Osteoblast (primary cell): ENCODE measurements at places on chromosomes 4 and X. TPM values are rescaled to one million over a fixed set of nuclear protein-coding genes. Genes with fewer than 3 reads are reported as not detected.

DNA sequence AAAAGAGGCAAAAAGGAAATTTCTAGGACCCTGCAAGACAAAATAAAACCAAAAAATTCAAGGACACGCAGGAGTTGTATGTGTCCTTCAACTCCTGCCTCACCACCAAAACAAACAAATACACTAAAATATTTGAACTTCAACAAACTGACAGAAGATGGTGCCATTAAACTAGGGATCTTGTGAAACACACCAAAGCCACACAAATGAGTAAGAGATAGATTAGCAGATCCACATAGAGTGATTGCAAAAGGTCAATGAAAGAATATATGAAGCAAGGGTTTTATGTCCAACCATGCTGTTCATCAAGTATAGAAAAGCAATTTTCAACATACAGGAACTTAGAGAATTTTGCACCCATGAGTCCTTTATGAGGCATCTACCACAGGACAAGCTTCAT is 40.1 kb upstream of the SCML1 start:
- DNase-seq: no peak

- DNase-seq: no peak
Measured at GRCh38 chr4:18202486-18202885, 180.9 kb upstream of the LCORL start.

DNA sequence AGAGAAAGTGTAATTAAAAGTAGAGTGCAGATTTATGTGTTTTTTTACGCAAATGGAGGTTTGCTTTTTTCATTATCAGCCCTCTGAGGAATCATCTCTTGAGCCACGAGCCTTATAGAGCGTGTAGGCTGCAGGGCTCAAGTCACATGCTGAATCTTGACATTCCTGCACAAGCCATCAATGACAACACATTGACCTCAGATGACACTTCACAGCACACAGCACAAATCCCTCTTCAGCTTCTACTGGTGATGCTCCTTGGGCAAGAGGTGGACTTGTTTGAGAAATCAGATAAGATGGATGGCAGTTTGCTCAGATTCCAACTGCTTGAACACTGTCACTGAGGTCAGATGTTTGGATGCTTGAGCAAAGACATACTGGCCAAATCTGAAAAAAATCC is 250.6 kb downstream of the SNCA start:
- DNase-seq: peak; percentile 4

DNA sequence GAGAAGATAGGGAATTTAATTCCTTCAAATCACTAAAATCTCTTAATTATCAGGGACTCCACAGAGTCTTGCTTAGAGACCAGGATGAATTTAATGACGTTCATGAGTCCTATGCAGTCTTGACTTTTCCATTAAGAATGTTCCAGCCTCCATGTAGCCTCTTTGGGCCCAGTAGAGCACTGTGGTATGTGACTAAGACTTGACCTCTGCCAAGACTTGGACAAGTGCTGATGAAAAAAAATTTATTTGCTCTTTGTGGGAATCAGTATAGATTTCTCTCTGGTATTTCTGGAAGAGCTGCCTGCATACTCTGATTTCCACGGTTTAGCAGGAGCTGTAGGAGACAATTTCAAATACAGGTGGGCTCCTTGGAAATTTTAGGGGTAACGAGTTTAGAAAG is 40.6 kb downstream of the CHRDL1 start:
- DNase-seq: no peak

GRCh38 chr4:66577922-66578321 is 907.6 kb upstream of the EPHA5 start:
- DNase-seq: no peak

DNA sequence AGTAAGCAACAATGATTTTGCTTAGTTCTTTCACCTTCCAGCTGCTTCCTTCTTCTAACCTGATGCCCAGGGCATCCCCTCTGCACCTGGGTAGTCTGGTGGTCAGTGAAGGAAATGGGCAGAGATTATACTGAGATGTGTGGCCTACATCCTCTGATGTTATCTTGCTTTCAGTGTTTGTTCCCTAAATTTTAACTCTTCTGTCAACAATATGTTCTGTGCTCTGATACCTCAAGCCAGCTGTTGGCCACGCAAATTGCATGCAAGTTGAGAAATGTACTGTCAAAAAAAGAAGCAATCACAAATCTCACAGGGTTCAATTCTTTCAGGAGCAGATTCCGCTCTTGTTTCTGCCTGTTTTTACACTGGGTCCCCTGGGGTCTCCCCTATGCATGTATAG is 73.8 kb downstream of the FBXW7 start:
- DNase-seq: no peak

- DNase-seq: peak; percentile 77
Measured at GRCh38 chr4:8021796-8022195, 82.1 kb upstream of the AFAP1 start.

DNA sequence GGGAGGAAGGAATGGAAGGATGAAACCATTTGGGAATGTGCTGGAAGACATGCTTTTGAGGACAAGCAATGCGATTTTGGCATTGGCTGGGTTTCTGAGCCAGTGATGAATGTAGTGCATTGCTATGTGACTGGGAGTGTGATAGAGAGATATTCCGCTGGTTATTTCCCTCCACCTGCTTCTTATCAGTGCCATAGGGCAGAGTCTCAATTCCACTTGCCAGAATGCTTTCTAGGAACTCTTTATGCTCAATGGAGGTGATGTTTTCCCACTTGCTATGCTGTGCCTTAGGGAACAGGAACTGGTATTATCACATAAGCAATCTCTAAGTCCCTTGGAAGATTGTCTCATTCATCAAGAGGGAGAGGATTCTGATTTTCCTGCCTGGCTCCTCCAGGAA is 28.0 kb downstream of the TBL1X start:
- DNase-seq: peak; percentile 68

- no peak for DNase-seq
Measured at GRCh38 chr4:62676962-62677361, 1476.8 kb downstream of the ADGRL3 start.

GRCh38 chr4:8571702-8572685 is 8.2 kb upstream of the GPR78 start:
- peak; percentile 76 for DNase-seq

- DNase-seq: no peak
Measured at GRCh38 chrX:39196192-39197102, 395.2 kb downstream of the MID1IP1 start.

DNA sequence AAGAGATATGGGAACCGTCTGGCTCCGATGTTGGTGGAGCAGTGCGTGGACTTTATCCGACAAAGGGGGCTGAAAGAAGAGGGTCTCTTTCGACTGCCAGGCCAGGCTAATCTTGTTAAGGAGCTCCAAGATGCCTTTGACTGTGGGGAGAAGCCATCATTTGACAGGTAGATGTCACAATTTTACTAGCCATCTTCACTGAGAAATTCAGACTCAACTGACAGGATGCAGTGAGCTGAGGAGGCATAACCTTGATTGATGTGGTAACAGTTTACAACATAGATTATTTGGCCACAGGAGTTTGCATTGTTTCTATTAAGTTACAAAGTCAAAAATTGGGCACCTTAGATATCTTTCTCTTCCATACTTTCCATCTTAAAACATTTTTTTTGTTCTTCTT is 417.7 kb downstream of the MAPK10 start:
- no peak for DNase-seq

DNA sequence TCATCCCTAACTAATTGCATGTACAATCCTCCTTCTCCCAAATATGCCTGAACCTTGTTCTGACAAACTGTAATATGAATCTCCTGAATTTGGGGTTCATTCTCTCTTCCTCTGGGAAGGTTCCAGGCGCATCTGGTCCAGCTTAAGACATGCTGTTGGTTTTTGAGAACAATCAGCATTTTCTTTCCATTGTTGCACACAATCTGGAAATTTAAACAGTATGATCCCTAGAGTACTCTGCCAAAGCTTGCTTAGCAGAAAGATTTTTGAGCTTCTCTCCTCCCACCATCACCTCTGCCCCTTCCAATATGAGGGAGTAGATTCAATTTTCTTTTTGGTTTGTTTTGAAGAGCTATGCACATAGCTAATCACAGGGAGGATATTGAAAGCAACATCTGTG is 50.1 kb downstream of the SRPX start:
- DNase-seq: no peak

DNA sequence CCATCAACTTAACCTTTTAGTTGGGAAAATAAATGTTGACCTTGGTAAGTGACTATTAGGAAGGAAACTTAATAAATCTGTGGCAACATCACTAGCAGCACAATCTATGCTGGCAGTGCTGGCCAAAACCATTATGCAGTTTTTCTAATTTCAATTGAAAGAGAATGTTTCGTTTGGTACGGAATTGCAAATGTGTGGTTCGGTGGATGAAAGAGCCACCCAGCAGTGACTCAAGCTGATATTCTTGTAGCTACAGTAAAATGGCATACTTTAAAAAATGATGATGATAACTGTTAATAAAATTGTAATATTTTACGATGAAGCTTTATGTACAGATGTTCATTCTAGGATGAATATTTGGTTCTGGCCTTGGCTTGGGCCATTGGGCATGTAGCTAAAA is 40.7 kb upstream of the AP1S2 start:
- no peak for DNase-seq

DNA sequence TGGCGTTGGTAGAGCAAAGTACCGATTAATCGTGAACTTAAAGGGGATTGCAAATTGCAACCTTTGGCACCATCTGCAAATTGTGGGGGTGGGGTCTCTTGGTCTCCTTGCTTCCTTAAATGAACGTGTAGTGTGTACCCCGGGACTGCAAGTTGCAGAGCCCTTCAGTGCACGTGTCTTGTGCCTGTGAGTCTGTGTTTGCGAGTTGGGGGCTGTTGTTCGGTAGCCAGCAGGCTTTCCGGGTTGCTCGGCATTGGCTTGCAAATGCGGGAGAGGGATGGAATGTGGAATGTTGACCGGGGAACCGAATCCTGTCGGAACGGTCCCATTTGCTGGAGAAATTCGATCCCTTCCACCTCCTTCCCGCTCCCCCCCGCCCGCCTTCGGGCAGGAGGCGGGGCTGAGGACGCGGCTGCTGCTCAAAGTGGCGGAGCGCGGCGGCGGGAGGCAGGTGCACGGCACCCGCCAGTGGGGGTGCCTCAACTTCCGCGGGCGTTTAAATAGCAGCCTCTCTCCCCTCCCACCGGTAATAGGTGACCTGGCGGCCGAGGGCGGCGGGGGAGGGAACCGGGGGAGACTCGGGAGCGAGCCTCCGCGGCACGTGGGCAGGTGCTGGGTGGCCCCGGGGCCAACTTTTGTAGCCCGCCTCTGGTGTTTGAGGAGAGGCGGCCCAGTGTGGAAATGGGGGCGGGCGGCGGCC is 1.5 kb downstream of the JADE1 start:
- peak; percentile 91 for DNase-seq

DNA sequence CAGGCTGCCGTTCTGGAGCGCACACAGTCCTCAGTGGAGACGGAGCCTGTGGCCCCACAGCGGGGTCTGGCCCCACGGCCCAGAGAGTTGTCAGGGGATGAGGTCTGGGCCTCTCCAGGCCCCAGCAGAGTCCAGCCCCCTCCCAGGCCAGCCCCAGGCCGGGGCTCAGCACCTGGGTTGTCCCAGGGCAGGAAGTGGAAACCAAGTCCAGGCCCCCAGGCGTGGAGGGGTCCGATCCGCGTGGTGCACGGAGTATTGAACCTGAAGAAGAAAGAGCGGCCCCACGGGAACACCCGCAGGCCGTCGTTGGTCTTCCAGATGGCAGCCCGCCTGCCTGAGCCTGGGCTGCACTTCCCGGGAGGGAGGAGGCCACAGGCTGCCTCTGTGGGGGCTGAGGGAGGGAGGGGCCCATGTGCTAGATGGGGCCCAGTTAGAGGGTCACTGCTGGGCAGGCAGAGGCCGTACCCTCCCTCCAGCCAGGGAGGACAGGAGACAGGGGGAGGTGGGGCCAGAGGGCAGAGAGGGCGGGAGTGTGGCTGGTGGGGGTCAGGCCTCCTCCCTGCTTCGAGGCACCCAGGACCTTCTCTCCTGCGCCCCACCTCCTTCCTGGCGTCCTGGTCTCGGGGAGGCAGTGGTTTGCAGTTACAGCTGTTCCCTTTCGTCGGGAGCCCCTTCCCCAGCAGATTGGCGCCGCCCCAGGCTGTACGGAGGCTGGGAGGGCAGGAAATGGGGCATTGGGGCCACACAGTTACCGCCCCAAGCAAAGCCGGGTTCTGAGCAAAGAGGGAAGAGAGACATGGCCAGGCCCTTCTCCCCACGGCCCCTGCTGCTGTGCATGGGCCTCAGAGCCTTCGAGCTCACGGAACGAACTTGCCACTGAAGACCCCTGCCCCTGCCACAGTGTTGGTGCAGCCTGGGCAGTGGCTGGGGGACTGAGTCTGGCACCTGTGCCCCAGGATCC is 8.1 kb downstream of the HGFAC start:
- peak; percentile 69 for DNase-seq

- no peak for DNase-seq
Measured at GRCh38 chr4:69531251-69531650, 35.5 kb upstream of the UGT2B4 start.

- no peak for DNase-seq
Measured at GRCh38 chr4:148574066-148574465, 131.9 kb upstream of the NR3C2 start.

DNA sequence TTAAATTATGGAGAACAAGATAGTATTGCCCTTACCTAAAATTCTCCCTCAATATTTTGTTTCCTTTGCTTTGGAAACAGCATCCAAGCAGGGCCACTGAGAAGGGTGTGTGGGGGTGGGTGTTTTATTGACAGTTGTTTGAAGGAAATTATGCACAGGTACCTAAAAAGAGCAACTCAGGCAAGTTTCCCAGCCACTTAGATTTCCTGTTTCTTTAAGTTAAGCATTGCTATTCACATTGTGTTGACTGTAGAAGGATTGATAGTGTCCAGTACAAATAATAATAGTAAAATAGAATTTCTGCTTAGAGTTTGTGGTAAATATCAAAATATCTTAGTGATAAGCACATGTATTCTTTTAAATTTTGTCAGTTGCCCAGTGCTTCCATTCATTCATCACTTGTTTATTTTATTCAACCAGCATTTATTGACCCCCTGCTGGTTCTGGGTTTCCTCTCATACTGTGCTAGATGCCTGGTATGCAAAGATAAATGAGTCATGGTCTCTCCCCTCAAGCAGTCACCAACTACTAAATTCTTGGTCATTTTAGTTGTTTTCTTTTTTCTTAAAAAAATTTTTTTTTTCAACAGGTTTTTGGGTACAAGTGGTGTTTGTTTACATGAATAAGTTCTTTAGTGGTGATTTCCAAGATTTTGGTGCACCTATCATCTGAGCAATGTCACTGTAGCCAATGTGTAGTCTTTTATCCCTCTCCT is 50.0 kb downstream of the GALNT7 start:
- DNase-seq: no peak

GRCh38 chrX:110563282-110563681 is 204.6 kb downstream of the RTL9 start:
- peak; percentile 48 for DNase-seq

GRCh38 chr4:118290951-118291350 is 61.9 kb downstream of the PRSS12 start:
- DNase-seq: peak; percentile 19

GRCh38 chr4:179353786-179354185 is 1911.5 kb upstream of the AGA start:
- no peak for DNase-seq

The PSAPL1 gene
- total RNA-seq: not detected in 2 replicates

The NAT8L gene
- under 0.01 TPM in 2 replicates for total RNA-seq

The GPR50 gene
- total RNA-seq: not detected in 2 replicates

The GRIPAP1 gene
- 14.4 and 15.6 TPM in 2 replicates for total RNA-seq

The ASIC5 gene
- total RNA-seq: not detected in 2 replicates

The LAGE3 gene
- 16.5 and 21.7 TPM in 2 replicates for total RNA-seq

The NDUFA1 gene
- total RNA-seq: 40.2 and 51.6 TPM in 2 replicates

The CNKSR2 gene
- 1.2 and 1.8 TPM in 2 replicates for total RNA-seq

The WWC2 gene
- 33.3 and 35.1 TPM in 2 replicates for total RNA-seq

The ABHD18 gene
- 8.3 and 10.1 TPM in 2 replicates for total RNA-seq

The XKRX gene
- total RNA-seq: under 0.01 and 0.29 TPM in 2 replicates

The SYP gene
- total RNA-seq: 0.29 and 0.36 TPM in 2 replicates

The FHIP1A gene
- total RNA-seq: 4.4 and 4.7 TPM in 2 replicates

The RAB33B gene
- 24.2 and 24.6 TPM in 2 replicates for total RNA-seq

The C4orf51 gene
- not detected in 2 replicates for total RNA-seq

The DIPK2B gene
- not detected in 2 replicates for total RNA-seq

The HPGD gene
- under 0.01 TPM in 1 of 2 replicates, not detected in the other for total RNA-seq

The BEND2 gene
- total RNA-seq: not detected in 2 replicates

The ODAPH gene
- not detected in 2 replicates for total RNA-seq
